EH (cell line): ENCODE measurements at places on chromosomes 4 and X.

DNA sequence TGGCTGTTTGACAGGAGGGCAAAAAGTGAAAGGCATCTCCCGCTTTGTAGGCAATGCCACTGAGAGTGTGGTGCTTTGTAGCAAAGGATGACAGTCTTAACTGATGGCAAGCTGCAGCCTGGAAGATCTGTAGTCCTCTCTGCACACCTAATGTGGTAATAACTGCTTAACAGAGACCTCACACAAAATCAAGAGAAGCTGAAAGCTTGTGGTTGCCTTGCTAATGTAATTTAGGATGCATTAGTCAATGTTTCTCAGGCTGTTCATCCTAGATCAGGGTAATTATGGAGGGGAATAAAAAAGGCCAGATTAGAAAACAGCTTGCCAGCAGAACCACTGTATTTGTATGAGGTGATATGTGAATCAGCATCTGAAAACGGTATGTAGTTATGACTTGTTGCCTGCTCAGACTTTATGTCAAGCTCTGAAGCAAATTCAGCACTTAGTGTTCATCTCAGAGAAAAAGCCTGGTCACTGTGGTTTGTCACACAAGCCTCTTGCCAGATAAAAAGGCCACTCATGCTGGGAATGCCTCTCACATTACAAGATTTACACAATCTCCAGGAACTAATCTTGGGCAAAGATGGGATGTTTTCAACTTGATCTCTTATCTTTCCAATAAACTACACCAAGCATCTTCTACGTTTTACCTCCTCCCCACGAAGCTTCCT is 130.8 kb downstream of the ENOX2 start:
- peak; percentile 86 for DNase-seq

DNA sequence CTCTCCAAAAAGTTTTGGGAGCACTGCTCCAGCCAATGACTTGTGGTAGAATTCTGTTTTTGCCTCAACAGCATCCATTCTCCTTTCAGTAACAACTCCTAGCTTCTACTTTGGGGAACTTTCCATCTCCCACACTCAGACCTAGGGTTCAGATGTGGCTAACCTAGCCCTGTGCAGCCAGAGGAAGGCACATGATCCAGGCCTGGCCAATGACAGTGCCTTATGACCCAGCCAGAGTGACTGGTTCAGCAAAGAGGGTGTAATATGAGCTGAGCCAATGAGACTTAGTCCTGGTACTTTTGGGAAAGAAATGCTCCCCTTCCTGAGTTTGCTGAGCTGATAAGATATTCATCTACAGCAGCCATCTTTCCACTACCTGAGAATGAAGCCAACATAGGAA is 5.4 kb upstream of the USP46 start:
- no peak for DNase-seq

DNA sequence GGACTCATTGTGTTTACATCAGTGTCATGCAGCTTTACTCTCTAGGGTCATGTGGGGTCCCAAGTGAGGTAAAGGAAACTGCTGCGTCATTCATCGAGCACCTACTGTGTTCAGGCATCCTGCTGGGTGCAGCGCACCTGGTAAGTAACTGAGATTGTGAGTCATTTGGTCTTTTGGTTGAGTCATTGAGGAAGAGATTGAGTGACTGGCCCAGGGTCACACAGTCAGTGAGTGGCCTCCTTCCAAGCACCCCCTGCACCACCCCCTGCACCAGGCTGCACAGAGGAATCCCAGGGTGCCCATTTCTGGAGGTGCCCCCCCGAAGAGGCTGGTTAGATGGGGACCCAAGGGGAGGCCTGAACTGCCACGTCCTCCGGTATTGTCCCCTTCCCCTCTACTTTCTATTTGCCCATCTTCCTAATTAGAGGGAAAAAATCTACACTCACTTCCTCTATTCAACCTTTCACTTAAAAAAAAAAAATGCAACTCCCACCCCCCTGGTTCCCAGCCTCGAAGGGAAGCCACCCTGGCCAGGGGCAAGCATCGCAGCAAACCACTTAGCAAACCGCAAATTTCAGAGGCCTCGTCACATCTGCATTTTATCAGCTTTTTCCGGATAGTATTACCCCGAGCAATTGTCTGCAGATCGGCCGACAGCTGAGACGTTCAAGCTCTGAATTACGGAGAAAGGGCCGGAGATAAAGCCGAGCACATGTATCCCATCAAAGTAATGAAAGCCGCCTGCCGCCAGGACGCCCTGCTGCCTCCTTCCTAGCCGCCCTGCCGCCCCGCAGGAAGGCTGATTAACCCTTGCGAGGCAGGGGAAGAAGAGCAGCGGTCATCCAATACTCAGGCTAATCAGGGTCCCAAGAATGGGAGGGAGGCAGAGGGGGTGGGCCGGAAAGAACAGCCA is 96.3 kb upstream of the MSX1 start:
- DNase-seq, result peak; percentile 87

- DNase-seq, result no peak
Measured at GRCh38 chr4:11474146-11474545, 45.5 kb upstream of the HS3ST1 start.

- peak; percentile 33 for DNase-seq
Measured at GRCh38 chrX:73922856-73923455, 360.0 kb downstream of the CHIC1 start.

DNA sequence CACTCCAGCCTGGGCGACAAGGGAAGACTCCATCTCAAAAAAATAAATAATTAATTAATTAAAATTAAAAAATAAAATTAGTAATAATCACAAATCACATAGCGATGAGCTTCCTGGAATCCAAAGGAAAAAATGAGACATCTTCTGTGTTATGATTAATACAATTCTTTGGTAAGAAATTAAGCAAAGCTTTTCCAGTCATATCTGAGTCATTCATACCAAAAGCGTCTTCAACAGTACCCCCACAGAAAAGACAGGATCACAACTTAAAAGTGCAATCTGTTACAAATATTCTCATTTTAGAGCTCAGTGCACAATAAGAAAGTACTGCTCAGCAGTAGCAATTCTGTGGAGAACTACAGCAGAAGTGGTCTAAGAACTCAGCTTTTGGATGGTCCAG is 168.5 kb upstream of the MXRA5 start:
- peak; percentile 66 for DNase-seq

DNA sequence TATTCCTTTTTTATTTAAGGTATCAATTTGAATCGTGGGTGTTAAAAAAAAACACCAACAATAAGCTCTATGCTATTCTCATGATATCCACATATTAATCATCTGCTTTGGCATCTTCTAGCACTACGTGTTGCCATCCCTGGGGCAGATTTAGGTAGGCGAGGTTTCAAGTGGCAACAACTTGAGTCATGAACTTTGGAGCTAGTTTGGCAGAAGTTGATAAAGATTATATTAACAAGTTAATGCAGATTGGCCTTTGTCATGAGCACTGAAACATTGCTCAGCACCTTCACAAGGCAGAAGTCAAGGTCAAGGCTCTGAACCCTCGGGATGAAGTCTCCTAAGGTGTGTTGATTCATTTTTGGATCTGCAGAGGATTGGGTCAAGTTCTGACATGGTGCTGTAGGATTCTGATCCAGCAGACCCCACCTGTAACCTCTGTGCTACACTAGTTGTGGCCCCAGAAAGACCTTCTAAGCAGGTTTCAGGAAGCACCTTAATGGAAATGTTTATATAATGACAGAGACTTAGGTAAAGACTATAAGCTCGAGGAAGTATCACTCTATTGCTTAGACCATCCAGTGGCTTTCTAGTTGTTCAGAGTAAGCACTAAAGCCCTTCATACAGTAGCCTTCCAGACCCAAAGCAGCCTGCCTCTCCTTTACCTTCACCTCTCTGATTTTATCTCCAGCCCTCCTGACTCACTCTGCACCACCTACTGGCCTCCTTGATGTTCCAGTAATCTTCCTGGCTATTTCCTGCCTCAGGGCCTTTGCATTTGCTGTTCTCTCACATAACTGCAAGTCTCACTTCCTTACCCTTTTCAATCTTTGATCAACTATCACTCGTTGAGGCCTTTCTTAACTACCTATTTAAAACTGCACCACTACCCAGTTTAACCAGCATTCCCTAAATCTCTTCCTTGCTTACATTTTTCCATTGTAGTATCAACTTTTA is 117.0 kb upstream of the SLC4A4 start:
- peak; percentile 5 for DNase-seq

DNA sequence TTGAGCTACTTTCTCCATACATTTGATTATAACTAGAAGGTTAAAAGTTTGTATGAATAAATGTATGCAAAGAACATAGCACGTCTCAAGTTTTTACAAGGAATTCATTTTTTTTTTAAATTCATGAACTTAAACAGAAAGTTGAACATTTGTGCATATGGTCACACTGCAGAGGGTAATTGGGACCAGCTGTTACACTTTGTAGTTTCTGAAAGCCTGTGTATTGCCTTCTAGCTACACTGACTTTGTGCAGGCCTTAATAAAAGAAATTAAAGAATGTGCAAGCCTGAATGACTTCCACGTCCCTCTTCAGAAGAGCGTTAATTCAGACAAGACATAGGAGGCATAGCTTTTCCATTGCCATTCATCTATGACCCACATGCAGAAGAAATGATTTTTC is 153.1 kb upstream of the PCDH18 start:
- DNase-seq, result peak; percentile 74

- no peak for DNase-seq
Measured at GRCh38 chr4:108559068-108559793, 61.1 kb upstream of the RPL34 start.

DNA sequence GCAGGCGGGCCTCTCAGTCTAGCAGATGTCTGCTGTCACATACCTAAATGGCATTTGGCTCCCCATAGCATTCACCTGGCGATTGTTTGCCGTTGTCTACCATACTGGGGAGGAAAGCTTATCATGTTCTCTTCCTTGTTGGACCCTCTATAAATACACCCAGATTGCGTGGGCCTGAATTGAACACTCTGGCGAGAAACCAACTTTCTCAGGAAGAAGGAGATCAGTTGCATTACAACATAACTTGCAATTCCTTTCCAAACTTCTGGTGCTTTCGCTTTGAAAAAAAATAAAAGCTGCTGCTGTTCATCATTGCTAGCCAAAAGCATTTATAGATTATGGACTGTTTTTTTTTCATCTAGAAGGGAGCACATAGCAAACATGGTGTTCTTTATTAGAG is 230.0 kb upstream of the GPC4 start:
- no peak for DNase-seq

GRCh38 chr4:145719752-145720624 is 40.0 kb downstream of the C4orf51 start:
- DNase-seq, result no peak

DNA sequence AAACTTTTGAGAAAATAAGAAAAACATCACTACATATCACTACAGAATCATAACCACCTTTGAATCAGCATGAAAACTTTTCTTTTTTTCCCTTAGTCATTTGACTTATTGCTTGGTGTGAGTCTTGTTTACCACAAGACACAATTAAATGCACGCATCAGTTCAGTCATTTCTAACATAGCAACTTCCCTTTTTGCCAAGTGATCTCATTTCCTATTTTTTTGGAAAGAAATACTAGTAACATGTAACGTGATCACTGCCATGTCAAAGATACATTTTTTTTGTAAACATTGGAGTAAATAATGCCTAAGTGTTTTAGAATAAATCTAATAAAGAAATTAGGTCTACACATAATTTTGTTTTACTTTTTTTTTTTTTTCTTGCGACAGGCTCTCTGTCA is 5.1 kb upstream of the CXCL8 start:
- DNase-seq, result peak; percentile 61

DNA sequence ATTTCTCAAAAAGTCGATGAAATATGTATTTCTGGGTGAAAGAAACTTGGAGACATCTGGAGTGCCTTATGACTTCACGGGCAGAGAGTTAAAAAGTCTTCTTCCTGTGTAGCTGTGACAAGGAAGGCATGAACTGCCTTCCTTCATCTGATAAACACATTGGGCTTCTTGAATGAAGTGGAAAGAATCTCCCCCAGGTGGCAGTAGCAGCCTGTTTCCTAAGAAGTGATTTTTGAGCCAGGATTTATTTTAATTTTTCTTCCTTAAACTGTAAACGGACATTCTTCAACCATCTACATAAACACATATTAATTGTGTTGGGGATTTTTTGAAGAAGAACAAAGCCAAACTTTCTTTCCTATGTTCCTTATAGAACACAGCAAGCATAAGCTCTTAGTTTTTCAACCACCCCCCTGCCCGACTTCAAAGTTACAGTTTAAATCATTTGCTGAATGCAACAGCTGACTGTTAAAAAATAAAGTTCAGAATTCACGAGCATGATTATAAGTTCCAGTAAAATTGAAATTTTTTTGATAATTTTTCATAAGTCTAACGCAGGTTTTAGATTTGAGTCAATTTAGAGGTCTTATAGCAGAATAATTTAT is 980 bp upstream of the GIMD1 start:
- peak; percentile 81 for DNase-seq

- DNase-seq, result no peak
Measured at GRCh38 chr4:69518538-69519198, 23.0 kb upstream of the UGT2B4 start.

- no peak for DNase-seq
Measured at GRCh38 chrX:115892056-115892708, 278.4 kb upstream of the AGTR2 start.

- DNase-seq, result no peak
Measured at GRCh38 chr4:8762951-8763735, 108.5 kb downstream of the HMX1 start.

DNA sequence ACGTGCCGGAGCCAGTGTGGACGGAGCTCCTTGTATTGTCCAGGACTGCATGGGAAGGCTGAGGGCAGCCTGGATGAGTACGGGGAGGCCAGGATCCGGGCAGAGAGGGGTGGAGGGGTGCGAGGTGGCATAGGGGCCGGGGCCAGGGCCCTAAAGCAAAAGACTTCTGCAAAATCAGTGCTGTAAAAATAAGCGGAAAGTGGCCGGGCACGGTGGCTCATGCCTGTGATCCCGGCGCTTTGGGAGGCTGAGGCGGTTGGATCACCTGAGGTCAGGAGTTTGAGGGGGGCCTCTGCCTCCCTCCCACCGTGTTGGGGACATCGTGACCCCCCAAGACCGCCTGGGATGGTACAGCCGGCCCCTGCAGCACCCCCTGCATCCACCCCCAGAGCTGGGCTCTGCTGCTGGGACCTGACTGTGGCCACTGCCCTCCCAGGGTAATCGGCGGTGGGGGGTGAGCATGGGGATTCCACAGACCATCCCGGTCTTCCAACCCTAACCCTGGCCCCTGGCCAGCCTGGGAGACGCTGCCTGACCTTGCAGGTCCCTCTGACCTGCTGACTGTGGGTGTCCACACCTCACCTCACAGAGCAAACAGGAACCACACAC is 23.4 kb upstream of the PLCXD1 start:
- DNase-seq, result no peak

DNA sequence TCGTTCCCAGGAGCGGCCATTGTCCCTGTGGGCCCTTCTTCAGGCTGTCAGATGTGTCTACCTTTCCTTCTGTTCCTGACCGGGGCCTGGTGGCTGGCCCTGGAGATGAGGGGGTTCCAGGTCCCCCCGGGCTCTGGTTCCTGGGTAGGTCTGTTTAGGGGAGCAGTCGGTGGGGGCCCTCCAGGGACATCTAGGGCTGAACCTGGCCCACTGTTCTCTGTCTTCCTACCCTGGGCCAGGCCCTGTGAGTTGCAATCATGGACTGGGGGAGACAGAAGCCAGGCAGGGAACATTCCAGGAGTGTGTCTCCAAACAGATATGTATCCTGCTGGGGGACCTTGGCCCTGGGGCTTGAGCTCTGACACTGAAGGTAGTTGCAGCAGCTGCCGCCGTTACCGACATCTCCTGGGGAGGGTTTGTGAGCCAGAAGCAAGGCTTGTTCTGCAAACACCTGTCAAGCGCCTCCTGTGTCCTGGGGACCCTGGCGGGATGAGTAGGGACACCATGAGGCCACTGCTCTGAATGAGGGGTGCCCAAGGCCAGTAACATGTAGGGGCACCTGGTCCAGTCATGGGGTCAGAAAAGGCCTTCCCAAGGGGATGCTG is 49.5 kb upstream of the ADRA2C start:
- DNase-seq, result no peak
